ENCODE measurements at places on chromosomes 3 and 15.
A peak's percentile ranks its signal among the peaks of the same experiment; 100 is the strongest.

DNA sequence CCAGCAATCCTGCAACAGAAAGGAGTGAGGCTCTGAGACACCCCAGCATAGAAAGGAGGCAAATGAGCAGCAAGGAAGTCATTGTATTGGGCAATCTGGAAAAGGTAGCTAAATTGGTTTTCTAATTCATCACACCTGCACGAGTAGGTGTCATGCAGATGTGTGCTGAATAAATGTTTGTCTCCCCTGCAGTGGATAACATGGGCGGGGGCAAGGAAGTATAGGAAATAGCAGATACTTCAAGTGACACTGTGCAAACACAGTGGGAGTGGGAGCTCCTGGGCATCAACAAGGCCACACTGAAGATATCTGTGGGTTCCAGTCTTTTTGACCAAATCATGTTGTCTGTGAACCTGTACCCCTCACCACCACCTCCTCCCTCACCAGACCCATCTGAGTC is 14.4 kb upstream of the HTR3E start:
- no peak for DNase-seq

GRCh38 chr3:142923694-142924093 is 34.8 kb upstream of the PCOLCE2 start:
- DNase-seq = no peak

DNA sequence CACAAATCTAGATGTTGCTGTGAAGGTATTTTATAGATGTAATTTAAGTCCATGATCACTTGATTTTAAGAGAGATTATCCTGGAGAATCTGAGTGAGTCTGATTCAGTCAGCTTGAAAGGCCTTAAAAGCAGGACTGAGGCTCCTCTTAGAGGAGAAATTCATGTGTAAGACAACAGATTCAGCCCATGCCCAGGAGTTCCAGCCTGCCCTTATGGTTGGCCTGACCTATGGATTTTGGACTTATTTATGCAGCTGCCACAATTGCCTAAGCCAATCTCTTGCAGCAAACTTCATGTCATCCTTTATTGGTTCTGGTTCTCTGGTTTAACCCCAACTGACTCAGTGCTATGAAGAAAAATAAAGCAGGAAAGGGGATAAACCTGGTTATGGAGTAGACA is 296.5 kb upstream of the RASGRP1 start:
- DNase-seq = no peak

- peak; percentile 42 for DNase-seq
Measured at GRCh38 chr15:40058476-40059140, 19.6 kb upstream of the SRP14 start.

DNA sequence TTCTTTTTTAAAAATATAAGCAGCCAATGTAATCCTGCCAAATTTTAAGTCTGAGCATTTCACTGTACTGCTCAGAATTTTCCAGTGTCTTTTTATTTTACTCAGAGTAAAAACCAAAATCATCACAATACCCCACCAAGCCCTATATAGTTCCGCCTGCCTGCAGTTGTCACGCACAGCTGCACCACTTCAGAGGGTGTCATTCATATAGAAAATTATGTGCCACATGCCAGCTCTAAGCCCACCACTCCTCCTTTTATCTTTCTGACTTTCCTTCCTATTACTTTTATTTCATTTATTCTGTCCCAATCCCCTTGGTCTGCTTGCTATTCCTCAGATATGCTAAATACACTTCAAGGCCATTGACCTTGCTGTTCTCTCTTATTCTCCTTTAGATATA is 233.1 kb upstream of the DPPA4 start:
- DNase-seq = no peak

DNA sequence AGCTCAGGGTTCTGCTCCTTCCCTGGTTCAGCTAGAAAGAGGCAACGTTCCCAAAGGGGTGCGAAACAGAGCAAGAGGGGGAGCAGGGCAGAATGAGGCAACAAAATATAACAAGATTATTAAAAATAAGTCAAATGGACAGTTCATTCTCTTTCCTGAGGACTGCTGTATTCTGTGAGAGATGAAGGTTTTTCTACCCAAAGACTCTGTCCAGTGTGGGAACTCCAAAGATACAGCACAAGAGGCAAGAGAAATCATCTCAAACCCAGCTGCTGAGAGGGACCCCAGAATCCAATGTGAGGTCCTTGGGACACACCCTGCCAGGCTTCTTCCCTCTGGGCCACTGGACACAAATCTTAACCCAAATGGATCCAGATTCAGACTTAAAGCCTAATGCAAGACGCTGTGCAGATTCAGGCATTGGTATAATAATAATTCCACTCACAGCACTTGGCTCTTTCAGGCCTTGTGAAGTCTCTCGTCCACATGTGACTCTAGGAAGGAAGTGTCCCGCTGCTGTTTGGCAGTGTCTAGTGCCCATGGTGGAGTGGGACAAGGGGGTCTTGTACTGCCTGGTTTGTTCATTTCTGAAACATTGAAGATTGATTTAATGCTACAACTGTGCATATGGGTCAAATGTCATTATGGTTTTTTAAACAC is 14.5 kb upstream of the ARHGAP31 start:
- DNase-seq = no peak
